Substantia nigra (tissue), 51 donors: ENCODE measurements at places on chromosomes 4 and X.

DNA sequence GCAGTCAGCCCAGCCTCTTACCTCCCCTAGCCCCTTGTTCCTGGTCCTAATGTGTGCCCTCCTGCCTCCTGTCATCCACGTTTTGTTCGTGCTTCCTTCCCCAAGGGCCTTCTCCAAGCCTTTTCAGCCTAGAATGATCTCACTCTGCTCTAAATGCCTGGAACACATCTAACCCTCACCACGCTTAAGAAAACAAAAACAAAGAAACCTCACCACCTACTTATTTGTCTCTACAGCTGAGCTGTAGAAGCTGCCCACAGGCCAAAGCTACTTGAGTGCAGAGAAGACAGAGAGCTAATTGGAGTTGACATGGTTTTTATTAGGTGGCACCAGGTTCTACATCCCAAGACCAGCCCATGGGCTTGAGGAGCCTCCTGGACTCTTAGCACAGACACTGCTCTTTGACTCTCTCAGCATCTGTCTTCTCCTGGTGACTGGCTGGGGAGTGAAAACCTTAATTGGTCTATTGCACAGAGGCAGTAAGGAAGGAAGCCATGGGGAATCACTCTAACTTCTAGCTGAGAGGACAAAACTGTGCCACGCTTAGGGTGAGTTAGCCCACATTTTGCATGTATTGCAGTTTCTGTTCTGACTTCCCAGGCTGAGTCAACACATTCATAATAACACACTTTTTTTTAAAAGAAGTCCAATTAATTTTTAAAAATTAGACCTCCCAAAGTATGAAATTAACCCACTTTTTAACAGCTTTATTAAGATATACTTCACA, 52.3 kb upstream of the PDK3 start:
- DNase-seq: no peak

- no peak for DNase-seq
Observed at GRCh38 chr4:112073181-112073580, 72.1 kb upstream of the FAM241A start.

DNA sequence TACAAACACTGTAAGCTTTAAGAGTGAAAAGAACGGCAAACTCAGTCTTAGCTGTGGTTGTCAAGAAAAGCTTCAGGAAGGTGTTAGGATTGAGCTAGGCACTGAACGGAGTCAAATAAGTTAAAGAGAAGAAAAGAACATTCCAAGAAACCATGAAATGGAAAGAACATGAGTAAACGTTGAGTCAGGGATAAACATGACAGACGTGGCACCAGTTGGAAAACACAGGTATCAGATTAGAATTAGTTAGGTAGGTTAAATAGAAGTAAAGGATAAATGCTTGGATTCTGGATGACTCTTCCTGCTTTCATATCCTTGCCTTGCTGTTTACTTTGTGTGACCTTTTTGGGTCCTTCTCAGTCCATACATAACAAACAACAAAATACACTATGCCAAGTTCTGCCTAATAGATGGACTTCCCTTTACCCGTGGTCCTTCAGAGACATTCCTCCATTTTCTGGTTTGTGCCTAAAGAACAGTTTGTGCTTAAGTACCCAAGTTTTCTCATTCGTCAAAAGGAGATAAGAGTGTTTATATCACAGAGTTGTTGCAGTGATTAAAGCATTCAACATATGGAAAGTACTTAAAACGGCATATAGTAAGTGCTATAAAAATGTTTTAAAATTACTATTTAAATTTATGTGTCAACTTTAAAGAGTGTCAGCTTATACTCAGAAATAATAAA, 446.9 kb downstream of the TMA16 start:
- DNase-seq: no peak

DNA sequence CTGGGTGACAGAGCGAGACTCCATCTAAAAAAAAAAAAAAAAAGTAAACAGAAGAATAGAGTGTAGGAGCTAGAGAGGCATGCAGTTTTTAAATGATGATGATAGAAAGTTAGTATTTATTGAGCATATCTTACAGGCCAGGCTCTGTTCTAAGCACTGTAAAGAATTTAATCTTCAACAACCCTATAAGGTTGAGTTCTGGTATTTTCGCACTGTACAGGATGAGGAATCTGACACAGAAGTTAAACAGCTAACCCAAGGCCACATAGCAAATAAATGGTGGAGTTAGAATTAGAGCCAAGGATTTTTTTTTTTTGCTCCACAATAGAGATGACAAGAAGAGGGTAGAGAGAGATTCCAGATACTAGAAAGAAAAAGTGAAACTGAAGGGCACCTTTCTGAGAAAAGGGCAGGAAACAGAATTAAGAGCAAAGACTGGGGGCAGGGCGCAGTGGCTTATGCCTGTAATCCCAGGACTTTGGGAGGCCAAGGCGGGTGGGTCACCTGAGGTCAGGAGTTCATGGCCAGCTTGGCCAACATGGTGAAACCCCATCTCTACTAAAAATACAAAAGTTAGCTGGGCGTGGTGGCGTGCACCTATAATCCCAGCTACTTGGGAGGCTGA, 56.1 kb downstream of the KLHL5 start:
- DNase-seq: no peak

- no peak for DNase-seq
Observed at GRCh38 chr4:46506876-46507275, 116.9 kb upstream of the GABRA2 start.

DNA sequence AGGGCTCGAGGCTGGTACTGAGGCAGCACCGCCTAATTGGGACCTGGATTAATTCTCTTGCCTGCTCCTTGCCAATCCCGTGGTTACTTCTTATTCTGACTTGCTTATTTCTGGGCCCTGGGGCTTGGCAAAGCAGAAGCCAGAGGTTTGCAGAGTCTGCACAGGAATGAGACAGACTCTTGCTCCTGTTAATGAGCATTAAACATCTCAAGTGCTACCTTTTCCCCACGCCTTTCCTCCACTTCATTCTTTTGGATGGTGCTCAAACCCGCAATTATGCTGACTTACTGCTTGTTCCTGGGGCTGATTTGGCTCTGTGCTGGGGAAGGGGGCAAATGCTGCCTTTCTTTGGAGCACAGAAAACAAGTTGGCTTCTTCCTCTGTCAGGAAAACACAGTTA, 16.5 kb upstream of the STOX2 start:
- no peak for DNase-seq

DNA sequence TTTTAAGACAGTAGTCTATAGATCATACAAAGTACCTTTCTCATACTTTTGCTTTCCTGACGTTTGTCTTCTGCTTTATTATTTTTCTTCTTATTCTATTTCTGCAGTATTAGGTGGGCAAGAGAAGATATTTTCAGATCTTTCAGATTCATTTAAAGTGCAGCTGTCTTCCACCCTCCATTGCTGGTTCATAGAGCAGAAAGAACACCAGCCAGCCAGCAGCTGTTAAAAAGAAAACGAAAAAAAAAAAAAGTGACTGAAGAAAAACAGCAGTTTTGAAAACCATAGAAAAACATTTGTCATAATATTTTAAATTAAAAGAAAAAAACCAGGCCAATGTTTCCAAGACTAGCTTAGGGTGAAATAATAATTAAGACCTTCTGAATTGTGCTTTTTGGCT, 42.9 kb downstream of the SMAD1 start:
- DNase-seq: no peak
